ENCODE measurements at places on chromosomes 1 and 21. TPM values are rescaled to one million over a fixed set of nuclear protein-coding genes. Genes with fewer than 3 reads are reported as not detected.
A peak's percentile ranks its signal among the peaks of the same experiment; 100 is the strongest.

DNA sequence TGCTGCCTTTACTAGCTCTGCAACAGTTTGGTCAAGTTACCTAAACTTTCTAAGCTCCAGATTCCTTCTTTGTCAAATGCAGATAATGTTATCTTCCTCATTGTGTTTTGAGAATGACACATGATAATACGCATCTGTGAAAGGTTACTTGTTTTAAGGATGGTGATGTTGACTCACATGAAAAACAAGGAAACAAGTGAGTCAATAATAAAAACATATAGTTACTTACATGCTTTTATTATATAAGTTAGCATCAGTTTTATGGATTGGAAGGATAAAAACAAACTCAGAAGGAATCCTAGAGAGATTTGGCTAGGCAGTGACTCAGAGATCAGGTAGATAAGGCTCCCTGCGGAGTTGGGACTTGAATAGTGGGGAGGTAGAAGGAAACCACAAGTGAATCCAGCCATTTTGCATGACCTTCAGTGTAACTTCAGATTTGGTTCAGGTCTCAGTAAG, 144.6 kb downstream of the LMO4 start:
- no peak for DNase-seq

GRCh38 chr1:63010913-63011660, 227.2 kb downstream of the ATG4C start:
- no peak for DNase-seq

GRCh38 chr1:56688522-56689026, 43.5 kb downstream of the PRKAA2 start:
- no peak for DNase-seq

HSPA13 gene
- polyA plus RNA-seq = 64.2 TPM

LCE1F gene
- not detected for polyA plus RNA-seq

DNA sequence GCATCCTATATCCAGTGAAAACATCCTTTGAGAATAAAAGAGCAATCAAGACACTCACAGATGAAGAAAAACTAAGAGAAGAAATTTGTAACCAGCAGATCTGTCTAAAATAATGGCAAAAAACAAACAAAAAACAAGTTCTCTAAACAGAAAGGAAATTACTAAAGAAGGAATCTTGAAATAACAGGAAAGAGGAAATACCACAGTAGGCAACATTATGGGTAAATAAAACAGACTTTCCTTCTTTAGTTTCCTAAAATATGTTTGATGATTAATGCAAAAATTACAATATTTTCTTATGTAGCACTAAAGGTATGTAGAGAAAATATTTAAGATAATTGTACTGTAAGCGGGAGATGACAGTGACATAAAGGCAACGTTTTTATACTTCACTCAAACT, 23.5 kb downstream of the SLC19A1 start:
- DNase-seq = no peak

DNA sequence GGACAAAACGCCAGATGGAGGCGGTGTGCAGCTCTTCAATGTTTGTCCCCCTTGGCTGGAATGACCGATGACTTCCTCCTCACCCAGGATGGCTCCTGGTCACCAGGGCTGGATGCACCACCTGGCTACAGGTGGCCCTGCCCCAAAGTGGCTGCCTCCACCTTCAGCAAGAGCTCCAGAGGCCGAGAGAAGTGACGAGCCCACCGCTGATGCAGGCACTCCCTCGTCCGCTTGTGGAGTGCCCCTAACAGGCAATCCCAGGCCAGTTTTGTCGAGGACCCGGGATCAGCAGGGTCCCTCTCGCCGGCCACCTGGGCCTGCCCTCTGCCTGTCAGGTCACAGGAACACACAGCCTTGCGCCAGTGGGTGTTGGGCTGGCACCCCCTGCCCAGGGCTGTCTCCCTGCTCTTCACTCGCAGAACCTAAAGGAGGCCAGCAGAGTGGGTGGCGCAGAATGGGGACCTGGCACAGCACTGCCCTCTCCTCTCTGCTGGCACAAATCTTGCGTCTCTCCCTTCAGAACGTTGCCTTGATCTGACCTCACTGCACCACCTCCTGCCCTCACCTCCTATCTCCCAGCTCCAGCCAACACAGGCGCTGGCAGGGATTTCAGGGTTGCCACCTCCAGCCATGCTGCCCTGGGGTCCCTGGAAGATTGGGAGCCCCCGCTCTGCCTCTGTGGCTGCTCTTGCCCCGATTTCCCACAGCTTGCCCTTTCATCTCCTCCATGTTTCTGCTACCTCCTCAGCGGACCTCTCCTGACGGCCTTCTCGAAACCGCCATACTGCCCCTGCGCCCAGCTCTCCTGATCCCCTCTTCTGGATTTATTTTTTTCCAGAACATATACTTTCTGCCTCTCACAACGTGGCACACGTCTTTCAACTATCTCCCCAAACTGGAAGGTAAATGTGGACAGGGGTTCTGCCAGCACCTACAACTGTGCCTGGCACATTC, 38.6 kb downstream of the SLC45A1 start:
- DNase-seq = no peak

- DNase-seq = no peak
These were observed 407.4 kb downstream of the RWDD3 start for GRCh38 chr1:95641386-95641785.

INSRR gene
- polyA plus RNA-seq = 1.7 TPM

- DNase-seq = no peak
These were observed 57.2 kb downstream of the AGPAT3 start for GRCh38 chr21:43921979-43922945.

DNA sequence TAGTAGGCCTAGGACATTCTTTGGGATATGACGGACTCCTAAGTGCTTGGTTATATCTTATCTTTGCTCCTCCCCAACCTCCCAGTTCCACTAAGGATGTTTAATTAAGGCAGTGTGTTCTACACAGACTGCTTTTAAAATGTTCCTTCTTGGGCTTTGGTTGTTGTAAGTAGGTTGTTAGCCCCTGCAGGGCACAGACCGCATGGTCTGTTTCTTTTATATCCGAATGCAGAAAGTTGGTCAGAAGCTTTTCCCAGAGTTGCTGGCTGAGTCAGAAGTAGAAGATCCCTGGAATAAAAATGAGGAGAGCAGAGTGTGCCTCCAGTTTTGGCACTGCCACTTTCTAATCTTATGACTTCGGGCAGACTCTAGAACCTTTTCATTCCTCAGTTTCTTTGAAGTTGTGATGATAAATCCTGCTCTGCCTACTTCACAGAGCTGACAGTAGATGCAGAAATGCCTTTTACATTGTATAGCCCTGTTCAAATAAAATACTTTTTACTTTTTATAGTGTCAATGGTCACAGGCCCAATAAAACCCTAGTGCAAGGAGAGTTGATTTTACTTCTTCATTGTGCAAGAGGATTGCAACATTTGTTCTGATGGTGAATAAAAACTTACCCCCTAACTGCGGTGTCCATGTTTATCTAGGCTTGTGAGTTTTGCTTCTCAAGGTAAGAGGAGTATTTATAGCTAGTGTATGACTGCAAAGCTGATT, 18.4 kb downstream of the FMN2 start:
- DNase-seq = no peak

GRCh38 chr1:46278807-46279206, 24.6 kb downstream of the LRRC41 start:
- DNase-seq = no peak

GRCh38 chr1:98420376-98421084, 241.0 kb upstream of the SNX7 start:
- DNase-seq = no peak

KIF14 gene
- 7.0 TPM for polyA plus RNA-seq

- no peak for DNase-seq
These were observed 260.7 kb upstream of the BRINP3 start for GRCh38 chr1:190738317-190738716.

- DNase-seq = no peak
These were observed 60.4 kb downstream of the MRPS6 start for GRCh38 chr21:34133802-34134201.

SLC9C2 gene
- 0.36 TPM for polyA plus RNA-seq

DNA sequence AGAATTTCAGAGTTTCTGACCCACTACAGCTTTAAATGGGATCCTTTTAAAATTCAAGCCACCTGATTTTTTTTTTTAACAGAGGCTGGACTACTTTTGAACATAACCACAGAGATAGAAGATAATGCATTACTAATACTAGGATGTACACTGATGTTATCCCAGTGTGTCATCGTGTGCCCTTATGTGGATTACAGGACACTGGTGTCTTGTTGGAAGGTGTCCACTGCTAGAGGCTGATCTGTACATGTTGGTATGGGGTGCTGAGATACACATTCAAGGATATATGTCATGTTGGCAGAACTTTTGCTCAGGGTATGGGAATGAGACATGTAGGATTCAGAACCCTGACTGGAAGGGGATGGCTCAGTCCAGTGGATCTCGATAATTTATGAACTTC, 56.3 kb downstream of the INAVA start:
- DNase-seq = no peak

- no peak for DNase-seq
These were observed 3.3 kb downstream of the SUMO3 start for GRCh38 chr21:44814498-44815023.

DNA sequence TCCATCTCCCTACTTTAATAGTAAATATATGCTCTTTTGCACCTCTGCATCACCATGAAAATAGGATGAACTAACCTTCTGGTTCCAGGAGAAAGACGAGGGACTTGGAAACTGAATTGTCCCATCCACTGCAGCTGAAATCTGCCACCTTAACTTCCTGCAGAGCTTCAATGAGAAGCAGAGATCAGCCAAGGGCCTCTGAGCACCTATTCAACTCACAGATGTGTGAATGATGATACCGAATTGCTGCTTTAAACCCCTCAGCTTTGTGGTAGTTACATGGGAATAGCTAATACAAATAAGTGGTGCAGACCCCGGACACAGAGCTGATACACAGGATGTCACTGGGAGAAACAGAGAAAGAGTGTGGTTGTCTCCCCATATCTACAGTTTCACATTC, 616.8 kb downstream of the NCAM2 start:
- no peak for DNase-seq

NBPF4 gene
- polyA plus RNA-seq = not detected

DNA sequence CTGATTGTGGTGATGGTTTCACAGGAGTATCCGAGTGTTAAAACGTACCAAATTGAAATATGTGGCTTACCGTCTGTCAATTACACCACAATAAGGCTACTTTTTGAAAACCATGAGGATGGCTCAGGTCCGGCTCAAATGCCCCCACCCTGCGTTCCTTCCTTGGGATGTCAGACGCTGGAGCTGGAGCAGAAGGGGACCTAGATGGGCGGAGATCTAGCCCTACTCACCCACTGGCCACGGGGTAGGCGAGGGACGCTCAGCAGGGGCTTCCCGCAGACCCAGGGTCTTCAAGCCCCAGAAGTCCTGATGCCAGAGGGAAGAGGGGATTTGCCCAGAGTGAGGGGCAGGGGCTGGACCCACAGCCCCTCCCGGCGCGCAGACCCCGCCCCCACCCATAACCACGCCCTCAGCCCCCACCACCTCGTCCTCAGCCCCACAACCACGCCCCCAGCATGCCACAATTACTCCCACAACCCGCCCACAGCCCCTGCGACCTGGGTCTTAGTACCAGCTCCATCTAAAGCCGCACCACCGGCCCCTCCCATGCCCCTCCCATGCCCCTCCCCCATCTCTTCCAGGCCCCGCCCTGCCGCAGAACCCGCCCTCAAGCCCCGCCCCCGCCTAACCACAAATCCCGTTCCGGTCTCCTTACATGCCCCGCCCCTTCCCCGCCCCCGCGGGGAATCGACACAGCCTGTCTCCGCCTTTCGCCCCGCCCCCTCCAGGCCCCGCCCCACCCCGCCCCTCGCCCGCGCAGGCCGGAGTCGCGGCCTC, at the start of gene LRRC3:
TSS of gene LRRC3 (plus strand) at position 764 of the 777 bp plus-strand sequence. CDS start 1,135 bp downstream, outside the sequence.
- peak; percentile 69 for DNase-seq

- DNase-seq = no peak
These were observed 24.4 kb upstream of the PWP2 start for GRCh38 chr21:44082648-44083440.

DNA sequence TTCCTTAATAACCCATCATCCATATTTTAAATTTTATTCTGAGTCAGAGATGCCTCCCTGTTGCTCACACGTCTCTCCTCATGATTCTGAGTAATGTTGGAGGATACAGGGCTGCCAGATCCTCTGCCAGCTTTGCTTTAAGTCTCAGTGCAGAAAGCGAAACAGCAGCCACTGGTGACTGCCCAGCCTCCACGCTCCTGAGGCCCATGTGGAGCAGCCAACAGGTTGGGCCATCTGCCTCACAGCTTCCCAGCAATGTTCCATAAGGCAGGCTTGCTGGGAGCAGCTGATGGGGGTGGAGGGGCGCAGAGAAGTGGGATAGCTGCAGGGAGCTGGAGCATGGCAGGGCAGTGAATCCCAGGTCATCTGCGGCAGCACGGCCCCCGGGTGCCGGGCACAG, 104.2 kb downstream of the IGSF21 start:
- no peak for DNase-seq

DNA sequence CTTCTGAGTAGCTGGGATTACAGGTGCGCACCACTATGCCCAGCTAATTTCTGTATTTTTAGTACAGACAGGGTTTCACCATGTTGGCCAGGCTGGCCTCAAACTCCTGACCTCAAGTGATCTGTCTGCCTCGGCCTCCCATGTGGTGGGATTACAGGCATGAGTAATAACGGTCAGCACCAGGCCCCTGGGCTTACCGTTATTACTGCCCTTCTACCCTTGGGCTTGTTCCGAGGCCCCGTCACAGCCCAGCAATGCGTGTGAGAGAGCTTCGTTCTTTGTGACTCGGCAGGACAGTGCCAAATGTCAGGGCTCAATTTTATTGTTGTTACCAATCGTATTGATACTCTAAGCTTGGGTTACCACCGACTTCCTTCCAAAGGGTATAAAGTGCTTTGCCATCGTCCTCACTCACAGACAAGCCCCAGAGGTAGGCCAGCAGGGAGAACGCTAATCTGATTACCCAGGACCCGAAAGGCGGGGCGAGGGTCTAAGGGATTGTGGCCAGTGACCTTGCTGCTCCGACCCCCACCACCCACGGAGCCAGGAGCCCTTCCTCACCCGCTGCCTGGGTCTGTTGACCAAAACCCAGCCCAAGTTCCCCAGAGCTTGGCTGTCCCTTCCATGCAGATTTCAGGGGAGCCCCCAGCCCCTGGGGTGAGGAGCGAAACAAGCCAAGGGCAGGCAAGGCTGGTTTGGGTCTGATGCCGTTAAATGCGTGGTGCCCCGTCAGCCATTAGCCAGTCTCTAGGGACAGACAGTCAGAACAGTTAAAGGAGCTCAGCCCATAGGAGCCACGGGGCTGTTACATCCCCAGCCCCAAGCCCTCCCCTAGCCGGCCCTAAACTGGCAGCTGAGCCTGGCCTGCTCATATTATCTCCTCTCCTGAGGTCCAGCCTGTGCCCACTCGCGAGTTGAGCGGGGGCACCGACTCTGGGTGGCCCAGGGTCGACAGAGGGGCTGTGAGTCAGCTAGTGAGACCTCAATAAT, 54.9 kb upstream of the CASZ1 start:
- no peak for DNase-seq
